Stimulated activated CD8-positive, alpha-beta memory T cell treated with anti-CD3 and anti-CD28 coated beads, Interleukin-7, amount 100 ng/mL, for 4 hours (primary cell): ENCODE measurements at places on chromosomes 7 and 10.

DNA sequence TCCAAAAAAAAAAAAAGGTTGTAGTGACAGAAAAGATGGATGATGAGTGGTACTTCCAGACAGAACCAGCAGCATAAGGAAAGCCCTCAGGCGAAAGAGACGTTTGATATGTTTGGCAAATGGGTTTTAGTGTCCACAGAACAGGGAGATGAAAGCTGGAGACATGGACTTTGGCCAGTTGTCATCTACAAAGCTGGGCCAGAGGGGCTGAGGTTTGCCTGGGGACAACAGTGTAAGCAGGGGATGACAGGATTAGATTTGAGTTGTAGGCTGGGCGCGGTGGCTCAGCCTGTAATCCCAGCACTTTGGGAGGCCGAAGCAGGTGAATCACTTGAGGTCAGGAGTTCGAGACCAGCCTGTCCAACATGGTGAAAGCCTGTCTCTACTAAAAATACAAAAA, 47.8 kb upstream of the ELN start:
- no peak for DNase-seq

GRCh38 chr7:26195867-26196657, 4.5 kb downstream of the HNRNPA2B1 start:
- DNase-seq: no peak

DNA sequence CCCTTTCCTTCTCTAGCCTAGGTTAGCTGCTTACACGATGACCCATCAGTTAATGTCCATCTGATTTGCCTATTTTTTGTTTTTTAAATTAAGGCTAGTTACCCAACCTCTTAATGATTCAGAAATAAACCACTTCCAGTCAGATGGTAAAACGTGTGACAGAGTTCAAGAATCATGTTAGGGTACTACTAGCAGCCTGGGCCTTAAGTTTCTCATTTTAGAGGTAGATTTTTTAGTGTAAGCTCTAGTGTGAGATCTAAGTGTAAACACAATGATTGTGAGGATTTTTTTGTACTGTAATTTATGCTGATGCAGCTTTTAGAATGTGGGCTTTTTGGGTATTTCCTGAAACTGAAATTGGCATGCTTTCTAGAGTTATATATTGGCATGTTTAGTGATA, 130.0 kb downstream of the CDK14 start:
- no peak for DNase-seq

DNA sequence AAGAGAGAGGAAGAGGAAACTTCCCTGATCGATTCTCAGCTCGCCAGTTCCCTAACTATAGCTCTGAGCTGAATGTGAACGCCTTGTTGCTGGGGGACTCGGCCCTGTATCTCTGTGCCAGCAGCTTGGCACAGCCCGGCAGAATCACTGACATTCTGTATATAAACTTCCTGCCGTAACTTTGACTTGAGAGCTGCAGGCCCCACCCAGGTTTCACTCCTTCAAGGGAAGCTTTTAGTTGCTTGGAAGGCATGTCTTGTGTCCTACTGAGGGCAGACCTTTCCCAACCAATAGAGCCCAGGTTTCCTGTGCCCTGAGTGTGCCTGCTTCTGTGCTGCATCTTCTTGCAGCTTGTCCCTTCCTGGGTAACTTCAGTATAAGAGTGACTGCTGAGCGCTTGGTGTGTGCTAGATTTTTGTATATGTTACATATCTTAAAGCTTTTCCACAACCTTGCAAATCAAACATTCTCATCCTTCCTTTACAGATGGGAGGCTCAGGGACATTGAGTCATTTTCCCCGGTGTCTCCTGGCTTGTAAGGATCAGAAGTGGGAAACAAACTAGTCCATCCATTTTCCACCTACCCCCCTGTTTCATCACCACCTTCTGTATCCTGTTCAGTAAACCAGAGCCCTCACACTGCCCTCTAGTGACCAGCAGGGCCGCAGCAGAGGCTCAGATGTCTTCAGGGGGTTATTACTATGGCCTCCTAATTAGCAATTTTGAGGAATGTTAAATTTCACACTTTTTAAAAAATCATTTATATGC, 225.2 kb upstream of the PRSS58 start:
- peak; percentile 17 for DNase-seq

- no peak for DNase-seq
Measured at GRCh38 chr7:100169147-100169850, 882 bp upstream of the GAL3ST4 start.

DNA sequence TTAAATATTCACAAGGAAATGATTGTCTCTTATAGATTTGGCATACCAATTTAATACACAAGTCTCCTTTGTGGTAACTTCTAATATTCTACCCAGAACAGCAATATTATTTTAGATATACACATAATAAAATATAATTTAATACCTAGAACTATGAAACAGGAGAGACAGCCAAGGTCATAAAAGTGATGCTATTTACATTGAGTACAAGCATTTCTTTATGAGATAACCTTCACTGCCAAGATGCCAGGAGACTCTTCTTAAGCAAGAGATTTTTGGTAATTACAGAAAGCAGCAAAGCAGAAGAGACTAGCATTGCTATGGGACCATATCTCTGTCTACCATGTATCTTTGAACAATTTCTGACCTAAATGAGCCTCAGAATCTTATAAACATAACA, 764.6 kb upstream of the GHITM start:
- DNase-seq: no peak

- DNase-seq: no peak
Measured at GRCh38 chr7:151006590-151007300, 15.9 kb downstream of the NOS3 start.

- DNase-seq: no peak
Measured at GRCh38 chr10:88999625-89000024, 9.0 kb downstream of the FAS start.

DNA sequence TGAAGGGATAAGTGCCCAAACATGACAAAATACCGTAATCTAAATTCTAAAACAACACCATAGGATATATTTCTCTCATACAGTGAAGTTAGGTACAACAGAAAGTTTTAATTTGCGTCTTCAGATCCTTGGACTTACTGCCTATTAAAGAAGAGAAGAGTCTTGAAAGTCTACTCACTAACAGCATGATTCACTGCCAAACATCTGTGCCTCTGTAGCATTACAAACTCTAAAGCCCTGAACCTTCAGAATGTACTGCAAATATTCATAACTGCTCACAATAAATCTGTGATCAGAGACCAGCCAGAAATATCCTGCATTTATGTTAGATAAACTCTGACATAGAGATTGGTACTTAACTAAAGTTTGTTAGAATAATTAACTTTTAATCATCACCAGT, 365.3 kb downstream of the PARD3 start:
- DNase-seq: no peak

DNA sequence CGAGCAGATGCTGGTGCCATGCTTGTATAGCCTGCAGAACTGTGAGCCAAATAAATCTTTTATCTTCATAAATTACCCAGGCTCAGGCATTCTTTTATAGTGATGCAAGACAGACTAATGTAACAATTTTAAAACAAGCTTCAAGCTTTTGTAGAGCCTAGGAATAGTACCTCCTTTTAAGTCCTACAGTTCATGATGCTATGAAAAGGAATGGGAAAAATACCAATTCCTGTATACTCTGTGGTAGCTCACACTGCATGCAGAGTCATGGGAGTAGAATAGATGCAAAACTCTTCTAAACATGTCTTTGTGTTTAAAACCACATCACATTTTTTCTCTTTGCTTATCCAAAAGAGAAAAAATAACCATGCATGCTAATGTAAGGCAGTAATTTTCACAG, 66.6 kb upstream of the WNT16 start:
- no peak for DNase-seq

GRCh38 chr7:29478687-29479240, 84.9 kb upstream of the PRR15 start:
- no peak for DNase-seq

GRCh38 chr7:83611776-83612175, 37.2 kb downstream of the SEMA3E start:
- no peak for DNase-seq

DNA sequence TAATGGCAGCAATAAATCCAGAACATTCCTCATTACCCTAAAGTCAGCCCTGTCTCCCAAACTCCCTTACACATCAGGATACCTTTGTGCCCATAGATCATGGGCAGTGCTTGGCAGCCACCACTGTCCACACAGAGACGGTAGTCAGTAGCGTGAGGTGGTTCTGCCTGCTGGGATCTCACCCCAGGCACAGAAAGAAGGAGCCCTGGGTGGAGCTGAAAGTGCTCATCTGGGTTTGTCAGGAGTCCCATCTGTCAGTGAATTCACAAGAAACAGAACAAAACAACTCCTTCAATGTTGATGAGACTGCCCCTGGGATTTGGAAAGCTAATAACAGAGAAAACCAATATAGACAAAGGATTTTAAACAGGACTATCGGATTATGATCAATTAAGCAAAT, 90.2 kb upstream of the PRSS58 start:
- DNase-seq: no peak

DNA sequence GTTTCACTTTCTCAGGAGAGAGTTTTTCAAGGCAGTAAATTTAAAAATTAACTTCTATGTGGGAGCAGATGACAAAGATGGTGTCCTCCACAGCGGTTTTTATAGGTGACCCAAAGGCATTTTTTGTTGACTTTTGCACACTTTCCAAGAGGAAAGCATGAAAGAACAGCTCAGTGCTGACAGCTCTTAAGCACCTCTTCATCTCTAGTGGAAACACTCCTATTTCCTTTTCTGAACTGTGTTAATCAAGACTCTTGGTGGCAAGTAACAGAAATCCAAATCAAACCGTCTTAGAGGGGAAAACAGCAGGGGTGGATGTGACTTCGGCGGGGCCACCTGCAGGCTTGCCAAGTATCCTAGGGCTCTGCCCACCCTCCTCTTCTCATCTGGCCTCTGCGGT, 71.8 kb upstream of the GATA3 start:
- DNase-seq: no peak

GRCh38 chr10:108014902-108015177, 850.3 kb upstream of the SORCS1 start:
- no peak for DNase-seq

- no peak for DNase-seq
Measured at GRCh38 chr10:62183857-62184795, 84.5 kb downstream of the RTKN2 start.

GRCh38 chr10:120582753-120583152, 125.7 kb downstream of the PLPP4 start:
- DNase-seq: no peak

DNA sequence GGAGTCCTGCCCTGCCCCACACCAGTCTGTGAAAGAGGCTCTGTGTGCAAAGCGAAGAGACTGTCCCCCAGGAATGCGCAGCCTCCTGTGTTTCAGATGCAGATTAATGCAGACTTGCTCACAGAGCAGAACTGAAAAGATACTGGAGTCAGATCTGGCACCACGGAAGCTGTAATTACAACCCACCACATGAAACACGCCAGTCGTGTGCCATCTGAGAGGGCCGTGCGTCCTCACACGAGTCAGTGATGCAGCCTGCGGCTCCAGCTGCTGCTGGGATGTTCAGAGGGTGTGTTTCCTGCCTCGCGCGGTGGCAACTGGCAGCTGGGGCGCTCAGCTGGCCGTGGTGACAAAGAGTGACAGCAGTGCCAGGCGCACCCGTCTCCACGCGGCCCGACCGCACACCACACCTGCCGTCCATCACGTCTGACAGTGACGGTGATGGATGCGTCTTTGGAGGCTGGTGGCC, 50.0 kb downstream of the NKX6-2 start:
- DNase-seq: no peak

DNA sequence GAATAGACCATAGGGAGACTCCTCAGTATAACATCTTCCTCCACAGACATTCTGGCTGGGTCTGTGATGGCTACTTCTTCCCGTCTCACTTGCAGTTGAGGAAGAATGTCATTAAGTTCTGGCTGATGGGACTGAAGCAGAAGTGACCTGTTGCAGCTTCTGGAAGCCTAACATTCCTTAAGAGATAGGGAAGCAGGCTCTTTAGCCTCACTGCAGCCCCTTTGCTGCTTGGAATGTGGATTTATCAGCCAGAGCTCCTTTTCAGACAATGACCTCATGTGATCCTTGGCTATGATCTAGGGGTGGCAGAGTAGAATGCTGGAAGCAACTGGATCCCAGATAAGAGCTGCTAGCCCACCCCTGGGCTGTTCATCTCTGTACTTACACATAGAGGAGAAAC, 142.5 kb downstream of the RNF216 start:
- no peak for DNase-seq

DNA sequence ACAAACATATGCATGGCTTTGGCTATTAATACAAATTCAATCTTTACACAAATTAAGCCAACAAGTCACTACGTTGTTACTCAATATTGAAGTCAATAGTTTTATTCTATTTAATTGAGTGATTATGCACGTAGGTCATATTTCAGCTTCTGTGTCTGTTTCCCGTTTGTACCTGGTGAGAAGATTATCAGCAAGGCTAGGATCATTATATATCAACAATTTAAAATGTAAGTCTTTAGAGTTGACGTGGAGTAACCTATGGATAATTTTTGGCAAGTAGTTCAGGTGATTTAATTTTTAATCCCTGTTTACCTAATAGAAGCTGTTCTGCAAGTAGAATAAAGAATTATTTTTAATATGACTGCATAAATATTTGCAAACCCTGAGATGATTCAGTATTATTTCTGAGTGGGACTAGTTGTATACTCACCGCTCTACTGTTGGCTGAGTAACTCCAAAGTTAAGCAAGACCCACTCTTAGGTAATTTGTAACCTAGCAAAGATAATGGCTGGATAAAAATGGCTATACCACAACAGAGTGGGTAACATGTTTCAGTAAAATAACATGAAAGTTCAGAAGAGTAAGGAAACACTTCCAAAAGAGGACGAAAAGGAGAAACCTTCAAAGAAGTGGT, 161.0 kb downstream of the HGF start:
- no peak for DNase-seq

GRCh38 chr7:108454674-108455550, 1.3 kb downstream of the NRCAM start:
- no peak for DNase-seq

GRCh38 chr10:66783316-66783715, 142.5 kb upstream of the LRRTM3 start:
- DNase-seq: no peak

DNA sequence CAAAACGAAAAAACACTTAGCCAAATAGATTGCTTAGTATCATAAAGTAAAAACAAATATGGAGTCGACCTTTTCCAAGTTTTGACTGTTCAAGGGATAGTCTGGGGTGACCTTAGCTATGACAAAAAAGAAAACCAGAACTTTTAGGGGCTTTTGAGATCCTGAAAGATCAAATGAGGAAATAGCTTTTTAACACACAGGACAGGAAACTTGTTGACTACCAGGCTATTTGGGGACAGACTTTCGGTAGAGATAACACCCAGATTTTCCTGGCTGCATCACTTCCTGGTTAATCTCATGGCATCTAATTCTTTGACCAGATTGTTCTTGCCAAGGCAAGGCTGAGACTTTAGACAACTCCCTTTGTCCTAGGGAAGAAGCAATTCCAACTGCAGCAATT, 34.5 kb upstream of the EGR2 start:
- DNase-seq: no peak
